ENCODE measurements at places on chromosomes 5 and 9.

DNA sequence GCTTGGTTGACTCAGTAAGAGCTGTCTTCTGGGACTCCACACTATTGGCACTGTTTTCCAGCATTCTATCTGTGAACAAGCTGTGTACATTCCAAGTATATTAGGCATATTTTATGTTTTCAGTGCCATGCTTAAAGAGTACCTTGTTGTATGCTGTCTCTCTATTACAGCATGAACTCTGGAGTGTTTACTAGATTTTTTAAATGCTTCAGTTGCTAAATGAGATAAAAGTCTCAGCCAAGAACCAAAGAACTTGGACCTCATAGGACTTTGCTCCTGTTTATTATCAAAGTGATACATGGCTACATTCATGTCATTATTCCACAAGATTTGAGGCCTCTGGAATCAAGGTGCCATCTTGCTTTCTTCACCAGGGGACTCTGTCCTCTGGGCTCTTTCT lies 167.2 kb downstream of the C9orf152 start:
- DNase-seq: no peak

DNA sequence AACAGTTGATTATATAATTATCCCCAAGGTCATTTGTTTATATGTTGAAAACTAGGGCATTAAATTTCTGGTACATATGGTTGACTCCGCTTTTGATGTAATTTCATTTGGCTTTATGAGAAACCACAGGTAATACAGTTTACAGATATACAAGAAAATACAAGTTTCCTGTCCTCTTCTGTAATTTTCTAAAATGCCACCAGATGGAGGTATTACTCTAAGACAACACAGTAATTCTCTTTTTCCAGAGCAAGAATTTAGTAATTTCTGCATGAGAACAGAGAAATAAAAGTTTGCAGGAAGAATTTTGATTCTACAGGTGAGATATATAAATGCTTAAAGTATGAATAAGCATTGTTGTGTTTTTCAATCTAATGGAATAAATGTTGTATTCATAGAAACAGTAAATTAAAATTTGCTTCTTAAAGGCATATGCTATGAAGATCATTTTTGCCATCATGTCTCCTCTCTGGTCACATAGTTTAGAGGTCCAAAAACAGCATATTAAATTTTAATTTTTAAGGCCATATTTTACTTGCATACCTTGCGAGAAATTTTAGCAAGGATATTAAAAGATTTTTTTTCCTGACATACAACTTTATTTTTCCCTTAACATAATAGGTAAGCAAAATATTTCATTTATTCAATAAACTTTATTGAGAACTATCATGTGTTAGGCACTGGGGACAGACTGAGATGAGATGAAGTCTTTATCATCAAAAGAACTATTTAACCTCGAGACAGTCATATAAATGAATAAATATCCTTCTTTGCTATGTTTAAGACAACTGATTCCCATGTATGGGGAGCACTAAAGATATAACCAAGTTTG lies 22.7 kb downstream of the CHD1 start:
- no peak for DNase-seq

GRCh38 chr9:107118863-107119624 lies 164.0 kb upstream of the RAD23B start:
- DNase-seq: no peak

GRCh38 chr5:133196441-133197085 lies 144.8 kb downstream of the HSPA4 start:
- DNase-seq: no peak

GRCh38 chr5:168366116-168366515 lies 74.7 kb downstream of the WWC1 start:
- DNase-seq: no peak

GRCh38 chr9:105299190-105299854 lies 54.9 kb downstream of the SLC44A1 start:
- DNase-seq: no peak

- no peak for DNase-seq
Measured at GRCh38 chr5:79235261-79235633, 684 bp upstream of the JMY start.

DNA sequence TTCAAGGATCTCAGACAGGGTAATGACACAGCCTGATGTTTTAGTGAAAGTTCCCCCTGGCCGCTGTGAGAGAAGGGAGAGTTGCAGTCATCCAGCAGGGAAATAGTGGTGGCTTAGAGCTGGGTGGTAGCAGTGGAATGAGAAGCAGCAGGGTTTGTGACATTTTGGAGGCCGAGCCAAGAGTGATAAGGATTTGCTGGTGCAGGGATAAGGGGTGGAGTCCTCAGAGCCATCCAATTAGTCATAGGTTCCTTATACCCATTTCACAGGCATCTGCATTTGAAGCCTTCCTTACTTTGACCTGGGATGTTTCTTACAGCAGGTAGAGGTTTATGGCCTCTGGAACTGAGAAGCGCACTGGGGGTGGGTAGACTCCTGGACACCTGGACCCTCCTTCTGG lies 12.8 kb downstream of the JADE2 start:
- no peak for DNase-seq

- DNase-seq: no peak
Measured at GRCh38 chr5:176789873-176790615, 20.3 kb upstream of the UNC5A start.

DNA sequence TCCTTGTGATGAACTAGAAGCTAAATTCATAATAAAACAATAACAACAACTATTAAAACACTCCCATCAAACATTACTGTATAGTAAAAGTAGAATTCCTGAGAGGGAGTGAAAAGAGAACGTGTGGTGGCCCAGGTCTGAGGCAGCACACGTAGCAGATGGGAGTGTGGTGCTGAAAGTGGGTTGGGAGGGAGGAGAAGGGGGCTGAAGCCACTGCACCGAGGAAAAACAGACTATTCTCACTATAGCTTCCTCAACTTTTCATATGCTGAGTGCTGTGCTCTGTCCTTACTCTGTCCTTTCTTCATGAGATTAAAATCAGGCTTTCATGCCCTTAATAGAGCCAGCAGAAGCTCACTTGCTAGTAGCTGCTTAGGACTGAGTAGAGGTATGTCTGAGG lies 170.9 kb downstream of the PCSK1 start:
- DNase-seq: no peak

DNA sequence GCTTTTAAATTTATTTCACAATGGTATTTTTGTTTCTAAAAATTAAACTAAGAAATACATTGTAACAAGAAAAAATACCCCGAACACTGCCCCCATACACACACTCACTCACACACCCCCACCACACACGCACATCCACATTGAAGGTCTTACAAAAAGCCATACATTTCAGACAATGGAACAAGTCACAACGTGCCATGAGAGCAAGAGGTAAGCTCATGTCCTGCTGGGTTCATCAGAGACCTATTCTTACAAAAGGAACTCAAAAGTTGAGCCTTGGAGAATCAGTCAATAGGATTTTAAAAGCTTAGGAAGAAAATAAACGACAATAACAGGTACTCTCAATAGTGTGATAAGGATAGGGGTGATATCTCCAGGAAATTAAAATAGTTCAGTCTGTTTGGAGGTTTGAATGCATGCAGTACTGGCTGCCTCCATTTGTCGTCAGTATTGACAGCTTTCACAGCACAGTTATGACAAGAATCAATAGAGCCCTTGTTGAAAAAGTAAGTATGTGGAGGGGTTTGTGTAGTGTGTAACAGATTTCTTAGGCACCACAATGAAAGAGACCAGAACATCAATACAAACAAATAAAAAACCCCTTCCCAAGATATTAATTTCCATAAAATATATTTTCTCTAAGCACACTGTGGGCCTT lies 1826.2 kb upstream of the CDH6 start:
- DNase-seq: no peak

GRCh38 chr5:122089096-122090013 lies 11.3 kb upstream of the LOX start:
- DNase-seq: no peak

DNA sequence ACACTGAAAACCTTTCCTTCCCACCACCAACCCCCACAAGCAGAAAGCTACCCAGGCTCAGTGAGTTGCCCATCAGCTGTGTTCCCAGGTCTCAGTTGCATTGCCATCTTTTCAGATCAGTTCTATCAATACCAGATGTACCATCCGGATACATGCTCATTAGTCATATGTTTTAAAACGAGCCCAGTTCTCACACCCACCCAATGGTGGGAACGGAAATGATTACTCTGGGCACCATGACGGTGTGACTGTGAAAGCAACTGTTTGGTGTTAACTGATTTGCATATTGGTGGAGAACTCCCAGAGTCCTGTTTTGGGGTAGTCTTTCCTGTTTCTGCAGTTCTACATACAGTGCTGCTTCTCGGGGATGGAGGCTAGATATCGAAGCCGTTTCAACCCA lies 212.3 kb downstream of the TRIM36 start:
- no peak for DNase-seq

DNA sequence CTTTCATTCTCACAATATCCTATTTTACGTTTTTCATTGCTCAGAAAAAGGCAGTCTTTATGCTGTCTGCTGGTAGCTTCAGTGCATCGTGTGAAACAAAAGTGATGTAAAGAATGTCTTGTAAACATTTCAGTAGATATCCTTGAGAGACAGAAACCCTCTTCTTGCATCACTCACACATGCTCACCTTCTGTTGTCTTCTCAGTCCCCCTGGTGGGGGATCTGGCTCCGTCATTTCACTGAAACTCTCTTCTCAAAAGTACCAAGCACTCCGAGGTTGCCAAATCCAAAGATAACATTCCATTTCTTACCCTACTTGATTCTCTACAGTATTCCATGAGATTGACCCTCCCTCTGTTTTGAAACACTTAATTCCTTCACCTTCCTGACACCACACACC lies 46.1 kb upstream of the PCA3 start:
- no peak for DNase-seq

GRCh38 chr5:43121233-43121912 lies 659 bp downstream of the ZNF131 start:
- DNase-seq: peak; percentile 94

DNA sequence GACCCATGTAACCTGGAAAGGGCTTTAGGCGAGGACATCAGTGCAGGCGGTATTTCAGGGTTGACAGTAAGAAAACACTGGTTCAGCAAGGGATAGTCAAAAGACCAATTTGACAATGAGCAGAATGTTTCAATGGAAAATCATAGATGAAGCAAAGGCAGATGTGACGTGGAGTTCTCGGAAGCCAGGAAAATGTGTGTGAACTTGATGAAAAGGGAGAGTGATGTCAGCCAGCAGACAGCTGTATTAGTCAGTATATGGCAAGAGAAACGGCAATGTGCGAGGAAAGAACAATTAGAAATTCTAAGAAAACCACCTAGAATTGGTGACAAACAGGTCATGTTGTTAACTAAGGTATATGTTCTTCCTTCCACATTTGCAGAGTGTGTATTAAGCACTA lies 503.9 kb upstream of the DAB2 start:
- DNase-seq: no peak

DNA sequence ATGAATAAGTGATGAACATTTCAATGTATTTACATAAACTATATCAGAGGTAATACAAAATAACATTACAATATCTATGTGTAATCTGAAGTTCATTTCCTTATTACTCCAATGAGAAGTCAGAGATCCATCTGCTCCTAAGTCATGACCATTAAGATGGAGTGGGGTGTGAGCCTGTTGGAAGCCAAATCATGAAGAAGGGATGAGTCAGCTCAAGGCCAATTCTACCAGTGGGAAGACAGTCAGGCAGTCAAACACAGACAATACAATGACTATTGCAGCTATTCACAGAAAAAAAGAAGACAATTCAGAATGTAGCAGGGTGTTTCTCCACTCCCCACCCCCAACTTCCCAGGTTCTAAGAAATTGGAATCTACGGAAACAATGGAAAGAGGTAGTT lies 155.0 kb downstream of the NFIB start:
- DNase-seq: no peak

DNA sequence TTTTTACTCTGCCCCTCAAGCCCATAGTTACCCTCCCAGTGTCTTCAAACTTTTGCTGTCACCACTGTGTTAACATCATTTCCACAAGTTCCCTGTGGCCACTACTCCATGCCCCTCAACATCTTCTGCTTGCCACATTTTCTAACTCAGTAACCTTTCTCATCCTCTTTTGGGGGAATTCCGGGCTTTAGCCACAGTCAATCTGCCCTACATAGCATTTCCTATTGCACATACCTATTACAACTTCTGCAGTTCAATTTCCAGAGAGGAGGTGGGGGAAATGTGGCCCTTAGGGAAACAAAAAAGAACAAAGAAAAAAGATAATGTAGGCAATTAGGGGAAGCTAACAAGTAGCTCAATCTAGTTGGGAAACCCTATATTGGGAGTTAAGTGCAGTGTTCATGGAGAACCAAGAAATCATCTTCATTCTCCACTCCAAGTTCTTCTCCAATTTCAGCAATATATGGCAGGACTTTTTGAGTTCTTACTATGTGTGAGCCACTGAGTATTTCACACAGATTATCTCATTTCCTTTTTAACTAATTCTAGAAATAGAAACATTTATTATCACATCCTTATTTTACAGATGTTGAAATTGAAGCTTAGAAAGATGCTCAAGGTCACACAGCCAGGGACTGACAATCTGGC lies 40.2 kb upstream of the LPAR1 start:
- no peak for DNase-seq

DNA sequence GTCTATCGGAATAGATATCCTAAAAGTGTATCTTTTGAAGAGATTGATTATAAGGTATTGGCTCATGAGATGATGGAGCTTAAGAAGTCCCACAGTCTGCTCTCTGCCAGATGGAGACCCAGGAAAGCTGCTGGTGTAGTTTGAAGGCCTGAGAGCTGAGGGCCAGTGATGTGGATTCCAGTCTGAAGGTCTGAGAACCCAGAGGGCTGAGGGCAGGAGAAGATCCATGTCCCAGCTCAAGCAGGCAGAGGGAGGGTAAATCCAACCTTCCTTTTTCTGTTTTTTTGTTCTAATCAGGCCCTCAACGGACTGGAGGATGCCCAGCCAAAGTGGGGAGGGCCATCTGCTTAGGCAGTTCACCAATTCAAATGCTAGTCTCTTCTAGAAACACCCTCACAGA lies 11.0 kb upstream of the ABL1 start:
- no peak for DNase-seq

DNA sequence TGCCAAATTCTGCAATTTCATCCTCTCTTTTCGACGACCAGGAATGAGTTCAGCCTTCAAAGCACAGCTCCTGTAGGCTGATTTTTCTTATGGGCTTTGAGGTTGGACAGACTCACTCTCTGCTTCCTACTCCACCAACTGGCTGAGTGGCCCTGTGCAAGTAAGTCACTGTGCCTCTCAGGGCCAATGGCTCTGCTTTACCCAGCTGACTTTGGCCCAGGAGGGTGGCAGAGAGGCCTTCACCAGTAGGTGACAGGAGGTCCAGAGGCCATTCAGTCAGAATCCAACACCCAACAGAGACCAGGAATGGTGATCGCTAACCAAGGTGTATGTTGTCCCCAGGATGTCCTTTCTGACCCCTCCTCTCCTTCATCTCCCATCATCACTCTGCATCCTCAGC lies 49.5 kb upstream of the ALDH1B1 start:
- no peak for DNase-seq

GRCh38 chr5:1950708-1951103 lies 68.0 kb upstream of the IRX4 start:
- no peak for DNase-seq

GRCh38 chr5:78634229-78634628 lies 14.3 kb downstream of the LHFPL2 start:
- no peak for DNase-seq

GRCh38 chr5:759111-759751 lies 25.3 kb downstream of the ZDHHC11B start:
- no peak for DNase-seq
